Fibroblast of gingiva (primary cell): ENCODE measurements at places on chromosomes 12 and 14.

DNA sequence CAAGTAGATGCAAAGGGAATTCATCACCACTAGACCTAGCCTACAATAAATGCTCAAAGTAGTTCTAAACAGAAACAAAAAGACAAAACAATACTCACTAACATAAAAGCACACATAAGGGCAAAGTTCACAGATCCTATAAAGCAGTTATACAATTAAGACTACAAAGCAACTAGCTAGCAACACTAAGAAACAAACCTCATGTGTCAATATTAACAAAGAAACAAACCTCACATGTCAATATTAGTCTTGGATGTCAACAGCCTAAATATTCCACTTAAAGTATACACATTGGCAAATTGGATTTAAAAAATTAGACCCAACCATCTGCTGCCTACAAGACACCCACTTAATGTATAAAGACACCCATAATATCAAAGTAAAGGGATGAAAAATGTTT, 152.7 kb downstream of the KCNK10 start:
- no peak for DNase-seq

- DNase-seq = peak; percentile 93
Observed at GRCh38 chr12:6765634-6766581, at the start of gene PTMS. PTMS (plus strand) TSS chr12:6766363; CDS start chr12:6766706, 343 bp downstream.

DNA sequence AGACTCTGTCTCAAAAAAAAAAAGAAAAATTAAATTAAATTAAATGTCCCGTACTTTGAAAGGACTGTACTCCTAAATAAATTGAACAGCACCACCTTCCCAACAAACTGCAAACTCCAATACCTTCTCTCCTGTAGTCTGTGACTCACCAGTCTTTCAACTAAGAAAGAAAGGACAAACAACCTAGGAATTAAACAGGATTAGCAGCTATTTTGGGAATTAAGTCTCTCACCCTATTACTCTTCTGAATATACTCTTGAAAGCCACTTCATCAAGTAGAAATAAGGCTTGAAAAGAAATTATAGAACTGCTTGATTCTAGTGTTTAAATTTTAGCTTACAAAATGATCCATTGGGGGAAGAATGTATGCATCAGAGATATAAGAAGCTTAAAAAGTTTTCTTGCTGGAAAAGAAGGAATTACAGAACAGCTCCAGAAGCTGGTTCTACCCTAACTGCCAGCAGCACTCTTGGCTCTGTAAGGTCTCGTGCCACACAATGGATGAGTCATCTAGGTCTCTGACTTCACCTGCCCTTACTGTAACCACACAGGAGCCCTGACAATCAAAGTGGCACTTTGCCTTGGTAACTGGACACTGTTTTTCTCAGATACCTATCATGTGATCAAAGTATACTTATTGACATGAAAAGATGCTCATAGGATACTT, 57.0 kb upstream of the CERS5 start:
- no peak for DNase-seq

DNA sequence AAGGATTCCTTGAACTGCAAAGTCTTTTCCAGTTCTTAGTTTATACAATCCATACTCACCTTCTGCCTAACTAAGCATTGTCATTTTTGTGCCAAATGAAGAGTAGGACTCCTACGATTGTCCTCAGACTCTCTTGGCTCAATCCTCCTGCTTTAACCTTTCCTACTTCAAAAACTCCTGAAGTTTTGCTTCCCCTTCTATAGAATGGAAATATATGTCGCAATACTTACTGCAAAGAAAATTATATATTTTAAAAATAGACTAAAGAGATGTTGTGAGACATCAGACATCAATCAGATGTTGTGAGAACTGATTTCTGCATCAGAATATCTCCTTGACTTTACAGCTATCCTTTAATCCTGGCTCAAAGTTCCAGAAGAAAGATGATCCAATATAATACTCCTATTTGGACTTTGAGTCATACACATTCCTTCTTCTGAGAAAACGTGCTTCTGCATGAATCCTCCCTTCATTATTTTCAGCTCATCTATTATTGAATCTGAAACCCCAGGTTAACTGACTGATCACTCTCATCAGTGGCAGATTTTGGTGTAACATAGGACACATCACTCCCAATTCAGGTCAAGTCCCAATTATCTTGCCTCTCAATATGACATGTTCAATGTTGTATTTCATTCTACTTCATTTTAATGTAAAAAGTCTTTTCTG, 48.8 kb downstream of the A2M start:
- DNase-seq = no peak

- DNase-seq = no peak
Observed at GRCh38 chr14:73747379-73748211, 33.4 kb upstream of the PNMA1 start.

DNA sequence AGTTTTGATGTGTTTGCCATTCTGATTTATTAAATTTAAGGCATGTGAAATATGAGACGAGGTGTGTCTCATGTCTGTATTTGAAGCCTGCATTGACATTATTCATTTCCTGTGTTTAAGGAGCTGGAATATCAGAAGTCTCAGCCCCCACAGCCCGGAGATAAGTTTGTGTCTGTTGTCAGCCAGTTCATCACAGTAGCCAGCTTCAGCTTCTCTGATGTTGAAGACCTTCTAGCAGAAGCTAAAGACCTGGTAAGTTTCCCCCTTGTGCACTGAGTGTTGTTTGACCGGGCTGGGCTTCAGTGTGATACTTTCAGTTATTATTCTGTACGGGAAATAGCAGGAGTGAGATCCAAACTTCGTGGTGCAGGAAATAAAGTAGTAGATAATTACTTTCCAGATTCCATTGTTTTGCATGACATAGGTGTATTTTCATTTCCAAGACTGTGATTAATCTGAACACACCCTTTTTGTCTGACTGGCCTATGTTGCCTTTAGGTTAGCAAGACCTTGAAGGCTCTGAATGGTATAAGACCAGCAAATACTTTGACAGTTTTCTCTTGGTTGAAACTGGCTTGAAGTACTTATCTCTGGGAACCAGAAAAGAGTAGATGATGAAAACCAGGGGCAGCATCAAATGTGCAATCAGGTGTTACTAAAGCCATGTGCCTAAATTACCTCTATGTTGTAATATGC, 101.5 kb downstream of the GPR135 start:
- no peak for DNase-seq

- DNase-seq = no peak
Observed at GRCh38 chr14:30528119-30528518, 30.8 kb upstream of the G2E3 start.

DNA sequence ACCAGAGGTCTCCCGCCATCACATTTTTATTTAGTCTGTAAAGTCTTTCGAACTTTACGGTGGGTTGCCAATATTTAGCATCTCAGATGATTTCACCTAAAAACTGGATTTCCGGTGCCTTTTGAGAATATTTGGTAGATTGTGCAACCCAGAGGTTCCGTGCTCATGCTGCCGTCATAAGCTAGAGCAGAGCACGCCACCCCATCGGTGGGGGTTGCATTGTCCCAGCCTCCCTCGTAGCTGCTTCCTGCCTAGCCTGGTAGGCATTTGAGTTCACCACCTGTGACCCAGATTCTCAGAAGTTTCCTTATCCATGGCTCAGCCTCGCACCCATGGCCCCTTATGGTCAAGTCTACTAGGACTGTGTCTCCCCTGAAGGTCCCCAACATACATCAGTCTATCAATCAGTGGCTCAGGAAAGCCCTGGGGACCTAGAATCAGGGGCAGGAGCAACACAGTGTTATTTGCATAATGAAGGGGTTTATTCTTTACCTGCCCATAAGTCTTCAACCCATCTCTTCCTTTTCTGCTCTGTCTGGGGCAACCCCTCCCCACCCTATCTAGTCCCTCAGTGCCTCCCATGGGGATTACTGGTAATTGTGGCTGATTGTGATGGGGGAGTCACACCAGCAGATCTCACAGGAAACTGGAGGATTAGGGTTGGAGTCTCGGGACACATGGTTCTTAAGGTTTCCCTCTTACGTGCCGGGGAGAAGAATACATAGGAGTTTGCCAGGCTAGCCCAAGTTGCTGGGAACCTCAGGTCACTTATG, 152.3 kb downstream of the PHETA1 start:
- DNase-seq = no peak

DNA sequence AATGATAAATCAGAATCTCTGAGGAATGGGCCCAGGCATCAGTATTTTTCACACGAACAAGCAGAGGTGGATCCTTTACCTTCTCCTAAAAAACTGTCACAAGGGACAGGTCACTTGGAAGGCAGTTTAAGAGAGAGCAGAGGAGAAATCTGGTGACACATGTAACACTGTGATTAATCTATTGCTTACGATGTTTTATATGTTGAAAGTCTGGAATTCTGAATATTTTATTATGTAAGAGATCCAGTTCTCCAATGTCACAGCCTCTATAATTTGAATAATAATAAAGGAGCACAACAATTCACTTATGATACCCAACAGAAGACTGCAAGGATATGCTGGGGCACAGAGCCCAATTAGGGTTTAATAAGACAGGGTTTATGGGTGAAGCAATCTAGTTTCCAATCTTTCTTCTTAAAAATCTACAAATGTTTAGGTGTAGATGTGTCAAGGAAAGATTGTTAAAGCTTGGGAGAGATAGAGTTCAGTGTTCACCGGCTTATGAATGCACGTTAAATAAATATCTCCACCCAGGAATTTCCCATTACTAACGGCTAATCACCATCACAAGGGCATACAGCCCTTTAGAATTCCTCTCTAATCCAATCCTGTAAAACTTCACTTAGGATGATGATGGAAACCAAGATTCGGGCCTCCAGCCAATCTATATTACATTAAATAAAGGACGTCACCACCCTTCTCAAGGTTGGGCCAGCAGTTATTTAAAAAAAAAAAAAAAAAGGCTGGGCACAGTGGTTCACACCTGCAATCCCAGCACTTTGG, 23.4 kb downstream of the DUSP16 start:
- no peak for DNase-seq

- DNase-seq = peak; percentile 86
Observed at GRCh38 chr12:110224379-110225304, 56.4 kb upstream of the ATP2A2 start.

DNA sequence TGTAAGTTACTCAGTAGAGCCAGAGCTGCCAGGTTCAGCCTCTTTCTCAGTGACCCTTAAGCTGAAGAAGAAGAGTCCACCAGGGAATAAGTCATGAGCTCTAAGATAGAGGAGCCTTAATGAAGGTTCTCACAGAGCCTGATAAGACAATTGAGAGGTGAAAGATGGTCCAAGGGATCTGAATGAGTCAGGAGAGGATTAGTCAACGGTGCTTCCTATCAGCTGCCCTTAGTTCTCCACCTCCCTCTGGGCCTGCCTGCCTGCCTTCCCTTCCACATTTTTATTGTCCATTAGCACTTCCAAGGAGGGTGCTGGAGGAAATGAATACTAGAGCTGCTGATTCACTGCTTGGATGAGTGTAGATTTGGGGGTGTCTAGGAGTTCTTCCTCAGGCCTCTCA, 161.7 kb upstream of the RMST start:
- DNase-seq = no peak

DNA sequence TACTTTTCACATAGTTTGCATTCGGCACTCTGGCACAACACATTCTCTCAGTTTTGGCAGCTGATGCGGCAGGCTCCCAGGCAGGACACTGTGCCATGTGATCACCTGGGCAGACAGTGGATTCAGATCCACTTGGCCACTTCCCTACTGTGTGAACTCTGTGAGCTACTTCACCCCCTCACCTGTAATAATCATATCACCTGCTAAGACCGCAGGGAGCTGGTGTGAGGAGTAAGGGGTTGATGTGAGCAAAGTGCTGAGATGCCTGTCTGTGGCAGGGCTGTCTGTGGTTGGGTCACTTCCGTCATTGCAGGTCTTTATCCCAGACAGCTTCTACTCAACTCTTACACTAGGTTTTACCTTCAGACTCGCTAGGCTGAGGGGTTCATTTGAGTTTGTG, 50.4 kb upstream of the AMN start:
- DNase-seq = no peak

GRCh38 chr12:84070292-84070691, 842.3 kb downstream of the SLC6A15 start:
- DNase-seq = peak; percentile 94

- DNase-seq = peak; percentile 74
Observed at GRCh38 chr14:91980157-91980556, 32.7 kb upstream of the FBLN5 start.

- no peak for DNase-seq
Observed at GRCh38 chr12:49111206-49111605, 559 bp upstream of the LMBR1L start.

DNA sequence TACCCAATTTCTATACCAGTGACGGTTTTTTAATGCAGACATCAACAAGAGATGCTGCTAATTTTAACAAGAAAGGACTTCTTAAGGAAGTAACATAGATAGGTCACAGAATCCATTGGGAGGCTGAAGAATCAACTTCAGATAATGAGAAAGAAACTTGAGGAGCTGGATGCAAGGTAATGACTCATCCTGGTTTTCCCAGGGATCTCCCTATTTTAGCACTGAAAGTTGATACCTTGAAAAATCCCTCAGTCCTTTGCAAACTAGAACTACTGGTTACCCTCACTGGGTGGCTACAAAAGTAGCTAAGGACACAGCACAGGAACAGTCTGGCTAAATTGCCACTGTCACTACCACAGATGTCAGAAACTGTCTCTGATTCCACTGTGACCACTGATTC, 561.9 kb downstream of the FLRT2 start:
- no peak for DNase-seq

DNA sequence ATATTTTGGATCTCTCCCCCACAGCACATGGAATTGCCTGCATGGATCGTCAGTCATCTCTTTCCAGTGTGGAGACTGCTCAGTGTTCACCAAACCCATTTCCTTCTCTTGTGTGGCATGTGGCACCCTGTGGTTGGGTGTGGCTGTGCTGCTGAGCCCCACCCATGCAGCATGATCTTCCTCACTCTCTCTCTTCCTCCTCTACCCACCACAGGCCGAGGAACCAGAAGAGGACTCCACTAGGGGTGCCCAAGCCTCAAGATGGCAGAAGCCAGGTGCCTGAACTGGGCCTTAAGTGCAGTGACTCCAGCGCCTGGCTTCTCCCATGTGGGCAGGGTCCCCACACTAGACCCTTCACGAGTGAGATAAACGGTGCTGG, 66.8 kb upstream of the GPR68 start:
- DNase-seq = no peak

DNA sequence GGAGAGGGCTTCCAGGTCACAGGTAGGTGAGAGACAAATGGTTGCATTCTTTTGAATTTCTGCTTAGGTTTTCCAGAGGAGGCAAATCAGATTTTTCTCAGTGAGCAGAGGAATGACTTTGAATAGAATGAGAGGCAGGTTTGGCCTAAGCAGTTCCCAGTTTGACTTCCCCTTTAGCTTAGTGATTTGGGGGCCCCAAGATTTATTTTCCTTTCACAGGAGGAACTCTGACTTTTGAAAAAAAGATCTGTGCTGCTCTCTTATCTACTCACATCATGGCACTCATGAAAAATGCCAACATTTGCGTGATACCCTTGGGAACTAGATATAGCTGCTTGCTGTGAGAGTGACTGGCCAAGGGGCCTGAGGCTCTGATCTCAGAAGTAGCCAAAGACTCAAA, 58.0 kb upstream of the EVL start:
- no peak for DNase-seq

DNA sequence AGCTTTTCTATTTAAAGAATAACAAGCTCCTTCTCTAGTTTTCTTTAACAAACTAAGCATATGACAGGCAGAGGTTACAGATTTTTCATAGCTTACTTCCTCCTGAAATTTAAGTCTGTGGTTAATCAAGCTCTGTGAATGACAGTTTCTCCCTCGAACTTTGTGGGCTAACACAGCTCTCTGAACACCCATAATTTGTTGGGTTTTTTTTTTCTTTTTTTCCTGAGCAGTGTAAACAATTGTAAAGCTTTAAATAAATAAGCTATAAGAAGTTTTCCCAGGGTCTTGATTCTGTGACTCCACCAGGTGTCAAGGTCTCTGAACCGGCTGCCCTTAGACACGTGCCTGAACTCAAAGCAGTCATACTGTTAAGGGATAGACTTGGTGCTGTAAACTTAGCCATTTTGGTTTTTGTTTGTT, 128.1 kb upstream of the AMIGO2 start:
- no peak for DNase-seq

GRCh38 chr12:53995002-53995377, 5.0 kb upstream of the HOXC9 start:
- DNase-seq = no peak
